ENCODE measurements at places on chromosomes 1 and 21.

GRCh38 chr21:41170859-41171609 lies 3.1 kb downstream of the BACE2 start:
- no peak for DNase-seq

DNA sequence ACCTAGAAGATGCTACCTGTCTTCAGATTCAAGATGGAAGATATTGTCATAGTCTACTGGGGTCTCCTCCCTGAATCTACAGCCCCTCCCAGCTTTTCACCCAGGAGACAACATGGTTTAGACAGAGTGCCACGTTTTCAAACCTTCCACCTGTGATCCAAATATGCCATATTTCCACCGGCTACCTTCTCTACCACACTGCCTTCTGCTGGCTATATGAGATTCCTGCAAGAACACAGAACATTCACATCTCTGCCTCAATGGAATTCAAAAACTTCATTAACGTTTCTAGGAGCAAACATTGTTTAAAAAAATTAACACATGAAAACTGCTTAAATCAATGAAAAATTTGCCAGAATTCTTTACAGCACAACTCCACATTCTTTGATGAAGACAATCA lies 12.9 kb upstream of the LELP1 start:
- no peak for DNase-seq

GRCh38 chr1:23651069-23651808 lies 40.4 kb upstream of the RPL11 start:
- no peak for DNase-seq

DNA sequence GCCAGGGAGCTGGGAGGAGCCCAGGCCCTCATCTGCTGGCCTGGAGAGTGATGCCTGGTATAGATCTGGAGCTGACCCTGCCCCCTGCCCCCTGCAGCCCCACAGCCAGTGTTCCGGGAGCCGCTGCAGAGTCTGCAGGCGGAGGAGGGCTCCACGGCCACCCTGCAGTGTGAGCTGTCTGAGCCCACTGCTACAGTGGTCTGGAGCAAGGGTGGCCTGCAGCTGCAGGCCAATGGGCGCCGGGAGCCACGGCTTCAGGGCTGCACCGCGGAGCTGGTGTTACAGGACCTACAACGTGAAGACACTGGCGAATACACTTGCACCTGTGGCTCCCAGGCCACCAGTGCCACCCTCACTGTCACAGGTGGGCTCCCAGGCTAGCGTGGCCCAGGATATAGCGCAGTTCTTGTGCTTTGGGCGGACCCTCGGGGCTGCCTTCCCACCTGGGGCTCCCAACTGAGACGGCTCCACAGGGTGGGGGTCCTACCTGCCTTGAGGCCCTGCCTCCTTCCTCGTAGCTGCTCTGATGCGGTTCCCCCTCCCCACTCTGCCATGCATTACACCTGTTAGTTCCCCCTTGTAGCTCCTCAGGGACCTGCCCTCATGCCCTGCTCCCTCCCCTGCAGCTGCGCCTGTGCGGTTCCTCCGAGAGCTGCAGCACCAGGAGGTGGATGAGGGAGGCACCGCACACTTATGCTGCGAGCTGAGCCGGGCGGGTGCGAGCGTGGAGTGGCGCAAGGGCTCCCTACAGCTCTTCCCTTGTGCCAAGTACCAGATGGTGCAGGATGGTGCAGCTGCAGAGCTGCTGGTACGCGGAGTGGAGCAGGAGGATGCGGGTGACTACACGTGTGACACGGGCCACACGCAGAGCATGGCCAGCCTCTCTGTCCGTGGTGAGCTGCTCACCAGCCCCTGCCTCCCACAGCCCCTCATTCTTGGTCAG lies 98.7 kb downstream of the OBSCN start:
- DNase-seq = no peak

- no peak for DNase-seq
Measured at GRCh38 chr1:243851257-243851756, 1.3 kb upstream of the AKT3 start.

DNA sequence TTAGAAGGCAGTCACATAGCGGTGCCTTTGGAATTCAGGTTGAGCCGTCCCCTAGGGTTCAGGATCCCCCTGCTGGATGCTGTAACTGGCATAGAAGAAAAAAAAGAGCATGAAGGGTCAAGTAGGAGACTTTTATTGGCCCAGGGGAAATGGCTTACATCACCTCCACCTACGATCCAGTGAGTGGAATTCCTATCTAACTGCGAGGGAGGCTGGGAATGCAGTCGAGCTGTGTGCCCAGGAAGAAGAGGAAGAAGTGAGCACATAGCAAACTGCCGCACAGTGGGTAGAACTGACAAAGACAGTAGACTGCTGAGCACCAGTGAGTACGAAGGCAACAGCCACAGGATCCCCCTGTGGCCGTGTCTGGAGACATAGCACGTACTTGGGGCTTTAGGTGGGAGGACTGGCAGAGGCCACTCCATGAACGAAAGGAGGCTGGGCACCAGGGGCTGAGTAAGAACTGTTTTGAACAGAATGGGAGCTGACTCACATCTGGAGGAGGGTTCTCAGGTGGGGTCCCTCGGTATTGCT lies 79.2 kb downstream of the RNF220 start:
- no peak for DNase-seq

Data from hematopoietic multipotent progenitor cell treated with erythropoietin and hydrocortisone succinate and interleukin-3 and kit ligand, for 15 days (in vitro differentiated cells).